ENCODE measurements at places on chromosomes 16 and 17. TPM values are rescaled to one million over a fixed set of nuclear protein-coding genes. Genes with fewer than 3 reads are reported as not detected.

FAM20A gene
- not detected for total RNA-seq

RABEP1 gene
- 51.4 TPM for total RNA-seq

DNA sequence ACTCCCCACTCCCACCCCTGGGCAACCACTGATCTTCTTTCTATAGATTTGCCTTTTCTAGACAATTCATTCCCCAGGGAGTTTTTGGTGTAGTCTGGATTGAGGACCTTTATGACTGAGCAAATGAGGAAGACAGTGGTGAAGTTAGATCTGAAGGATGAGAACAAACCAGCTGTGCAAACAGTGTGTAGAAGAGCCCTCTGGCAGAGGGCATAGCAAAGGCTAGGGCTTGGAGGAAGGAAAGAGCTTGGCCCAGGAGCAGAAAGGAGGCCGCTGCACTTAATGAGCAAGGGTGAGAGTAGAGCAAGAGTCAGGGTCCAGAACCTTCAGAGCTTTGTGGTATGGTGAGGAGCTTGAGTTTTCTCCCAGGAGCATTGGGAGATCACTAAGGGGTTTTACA, 352.7 kb downstream of the CA10 start:
- no peaks in the 10 kb centered on the region for H3K4me1 ChIP-seq
- H3K4me3 ChIP-seq: no peak overlapping the region
- DNase-seq: no peak
- no peaks in the 10 kb centered on the region for H3K36me3 ChIP-seq

DNA sequence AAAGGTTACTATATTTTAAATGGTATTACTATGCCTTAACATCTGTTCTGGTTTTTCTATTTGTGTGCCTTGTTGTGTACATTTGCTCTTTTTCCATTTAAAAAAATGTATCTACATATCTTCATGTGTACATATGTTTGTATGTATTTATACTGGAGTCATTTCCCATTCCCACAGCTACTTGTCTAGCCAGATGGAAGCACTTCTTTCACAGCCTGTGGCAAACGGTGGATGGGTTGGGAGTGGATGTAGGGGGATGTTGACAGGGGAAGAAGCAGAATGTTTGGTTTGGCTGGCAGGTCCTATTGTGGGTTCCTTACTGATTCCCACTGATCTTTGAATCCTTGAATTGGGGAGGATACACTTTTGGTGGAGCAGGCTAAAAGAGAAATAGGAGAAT, 93.6 kb upstream of the CNTNAP4 start:
- H3K36me3 ChIP-seq: no peaks in the 10 kb centered on the region
- no peaks in the 10 kb centered on the region for H3K4me1 ChIP-seq
- no peaks in the 10 kb centered on the region for H3K27me3 ChIP-seq
- no peak overlapping the region for H3K27ac ChIP-seq
- no peak for DNase-seq
- H3K4me3 ChIP-seq: no peak overlapping the region

DNA sequence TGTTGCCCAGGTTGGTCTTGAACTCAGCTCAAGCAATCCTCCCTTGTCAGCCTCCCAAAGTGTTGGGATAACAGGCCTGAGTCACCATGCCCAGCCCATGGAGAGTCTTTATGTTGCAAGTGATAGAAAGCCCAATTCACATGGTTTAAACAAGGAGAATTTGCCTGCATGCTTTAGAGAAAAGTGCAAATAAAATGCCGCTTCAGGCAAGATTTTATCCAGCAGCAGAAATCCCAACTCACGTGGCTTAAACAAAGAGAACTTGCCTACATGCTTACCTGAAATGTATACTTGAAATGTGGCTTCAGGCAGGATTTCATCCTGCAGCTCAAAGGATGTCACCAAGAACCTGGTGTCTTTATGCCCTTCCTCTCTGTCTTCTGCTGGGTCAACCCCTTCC, 28.8 kb upstream of the XYLT2 start:
- H3K27me3 ChIP-seq: peaks cover 7% of the 10 kb centered on the region
- no peak for DNase-seq
- no peaks in the 10 kb centered on the region for H3K36me3 ChIP-seq
- no peak overlapping the region for H3K4me3 ChIP-seq
- H3K27ac ChIP-seq: no peak overlapping the region

DNA sequence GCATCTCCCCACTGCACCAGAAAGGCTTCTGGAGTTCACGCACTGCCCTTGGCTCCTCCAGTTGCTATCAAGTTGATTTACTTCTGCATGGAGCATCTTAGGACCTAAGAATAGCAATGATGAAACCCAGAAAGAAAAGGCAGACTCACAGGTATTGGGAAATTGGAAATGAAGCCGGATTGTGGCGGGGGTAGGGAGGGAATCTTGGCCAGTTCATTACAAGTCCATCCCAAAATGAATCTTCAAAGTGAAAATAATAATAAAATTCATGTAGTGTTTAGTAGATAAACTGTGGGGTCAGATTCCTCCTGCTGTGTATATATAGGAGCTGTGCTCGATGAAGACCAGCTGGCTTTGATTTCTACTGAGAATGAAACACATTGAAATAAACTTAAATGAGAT, 33.7 kb downstream of the TEKT3 start:
- no peak overlapping the region for H3K27ac ChIP-seq
- DNase-seq: no peak
- H3K4me1 ChIP-seq: no peaks in the 10 kb centered on the region
- H3K27me3 ChIP-seq: no peaks in the 10 kb centered on the region
- H3K4me3 ChIP-seq: no peak overlapping the region

DNA sequence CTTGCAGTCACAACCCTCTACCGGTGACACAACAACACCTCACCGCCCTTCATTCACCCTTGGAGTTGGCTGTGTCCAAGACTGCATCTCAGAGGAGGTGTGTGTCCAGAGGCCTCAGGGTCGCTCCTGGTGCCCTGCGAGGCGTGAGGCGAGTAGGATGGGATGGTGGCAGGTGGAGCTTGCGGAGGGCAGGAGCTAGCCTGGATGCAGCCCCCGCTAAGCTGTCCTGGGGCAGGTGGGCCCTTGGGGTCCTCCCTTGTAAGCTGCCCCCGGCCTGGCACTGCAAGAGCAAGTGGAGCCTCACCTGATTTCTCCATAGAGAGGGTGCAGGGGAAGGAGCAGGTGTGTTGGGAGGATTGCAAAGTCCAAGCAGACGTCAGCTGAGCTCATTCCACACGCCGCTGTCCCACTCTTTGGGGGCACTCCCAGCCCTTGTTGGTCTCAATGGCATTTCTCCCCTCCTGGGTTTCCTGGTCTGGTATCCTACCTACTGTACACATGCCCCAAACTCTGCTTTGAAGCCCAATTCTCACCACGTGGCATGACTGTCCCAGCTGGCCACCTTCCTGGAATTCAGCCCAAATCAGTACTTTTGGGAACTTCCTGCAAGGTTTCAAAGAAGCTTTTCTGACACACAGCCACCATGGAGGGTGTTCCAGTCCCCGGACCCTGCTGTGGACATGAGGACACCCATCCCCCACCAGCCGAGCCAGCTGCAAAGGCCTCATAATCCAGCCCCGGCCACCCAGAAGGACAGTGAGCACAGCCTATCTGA, 18.1 kb upstream of the ICAM2 start:
- H3K4me1 ChIP-seq: peaks cover 12% of the 10 kb centered on the region
- H3K4me3 ChIP-seq: no peak overlapping the region
- no peaks in the 10 kb centered on the region for H3K27me3 ChIP-seq
- no peak overlapping the region for H3K27ac ChIP-seq
- DNase-seq: no peak
